Caudate nucleus (tissue), 63 donors: ENCODE measurements at places on chromosomes 7 and 10.

DNA sequence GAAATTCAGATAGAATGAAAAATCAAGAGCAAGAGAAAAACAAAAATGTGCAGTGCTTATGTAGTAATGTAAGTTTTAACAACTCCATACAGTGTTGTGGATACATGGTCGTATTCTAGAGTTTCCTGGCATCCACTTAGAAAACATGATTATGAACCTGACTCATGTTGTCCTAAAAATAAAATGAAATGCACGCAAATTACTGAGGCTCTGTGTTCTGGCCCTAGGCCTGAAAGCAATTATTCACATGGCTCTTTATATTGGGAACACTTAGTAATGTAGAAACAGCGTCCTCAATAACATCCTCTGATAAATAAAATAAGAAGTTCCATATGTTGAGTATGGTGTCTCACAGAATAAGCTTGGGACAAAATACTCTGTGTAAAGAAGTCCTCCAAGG is 200.2 kb upstream of the SEMA3E start:
- no peak for DNase-seq

DNA sequence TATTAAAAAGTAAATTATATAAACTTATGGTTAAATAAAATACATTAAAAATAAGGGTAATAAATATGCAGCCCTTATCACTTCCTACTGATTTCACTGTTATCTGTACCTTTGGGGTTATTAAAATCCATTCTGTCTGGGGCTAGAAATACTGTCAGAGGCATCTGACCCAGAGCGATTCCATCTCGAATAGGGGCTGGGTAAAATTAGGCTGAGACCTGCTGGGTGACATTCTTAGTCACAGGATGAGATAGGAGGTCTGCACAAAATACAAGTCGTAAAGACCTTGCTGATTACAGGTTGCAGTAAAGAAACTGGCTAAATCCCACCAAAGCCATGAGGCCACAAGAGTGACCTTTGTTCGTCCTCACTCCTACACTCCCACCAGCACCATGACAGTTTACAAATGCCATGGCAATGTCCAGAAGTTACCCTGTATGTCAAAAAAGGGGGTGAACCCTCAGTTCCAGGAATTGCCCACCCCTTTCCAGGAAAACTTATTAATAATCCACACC is 77.6 kb downstream of the COBL start:
- no peak for DNase-seq

DNA sequence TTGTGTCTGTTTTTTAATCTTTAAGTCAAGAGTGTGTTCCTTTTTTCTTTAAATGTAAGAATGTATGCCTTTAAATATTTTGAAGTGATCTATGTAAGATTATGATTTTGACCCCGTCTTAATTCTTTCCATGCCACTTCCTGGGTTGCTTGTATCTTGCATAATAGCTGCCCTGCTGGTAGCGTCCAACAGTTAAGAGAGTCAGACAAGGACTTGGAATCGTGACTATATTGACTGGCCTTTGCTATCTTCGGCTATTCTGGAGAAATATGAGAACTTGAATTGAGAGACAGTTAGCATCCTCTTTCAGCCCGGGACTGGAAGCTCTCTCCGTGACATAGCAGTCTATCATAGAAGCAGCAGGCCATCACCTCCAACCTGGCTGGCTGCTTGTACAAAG is 13.0 kb downstream of the NRP1 start:
- DNase-seq: no peak

- DNase-seq: no peak
These were observed 144.2 kb upstream of the VSTM2A start for GRCh38 chr7:54397836-54398612.

DNA sequence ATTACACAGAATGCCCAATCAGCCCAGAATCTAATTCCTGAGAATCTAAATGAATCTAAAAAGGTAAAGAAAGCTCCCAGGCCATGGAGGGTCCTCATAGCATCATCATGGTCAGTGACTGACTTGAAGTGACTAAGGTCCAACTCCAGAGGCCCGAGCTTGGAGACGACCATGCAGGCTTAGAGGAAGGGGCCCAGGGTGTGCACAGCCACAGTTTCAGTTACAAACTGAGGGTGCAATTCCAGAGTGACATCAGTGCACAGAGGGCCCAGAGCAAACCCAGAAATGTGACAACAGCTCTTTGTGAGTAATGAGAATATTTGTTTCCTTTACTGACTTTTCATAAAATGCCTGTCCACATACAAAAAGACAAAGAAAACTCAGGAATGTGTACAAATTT is 170.0 kb downstream of the TNS3 start:
- DNase-seq: no peak

GRCh38 chr10:47098964-47099363 is 187.7 kb downstream of the PTPN20 start:
- no peak for DNase-seq

- no peak for DNase-seq
These were observed 2.4 kb upstream of the GPAM start for GRCh38 chr10:112185959-112186358.

DNA sequence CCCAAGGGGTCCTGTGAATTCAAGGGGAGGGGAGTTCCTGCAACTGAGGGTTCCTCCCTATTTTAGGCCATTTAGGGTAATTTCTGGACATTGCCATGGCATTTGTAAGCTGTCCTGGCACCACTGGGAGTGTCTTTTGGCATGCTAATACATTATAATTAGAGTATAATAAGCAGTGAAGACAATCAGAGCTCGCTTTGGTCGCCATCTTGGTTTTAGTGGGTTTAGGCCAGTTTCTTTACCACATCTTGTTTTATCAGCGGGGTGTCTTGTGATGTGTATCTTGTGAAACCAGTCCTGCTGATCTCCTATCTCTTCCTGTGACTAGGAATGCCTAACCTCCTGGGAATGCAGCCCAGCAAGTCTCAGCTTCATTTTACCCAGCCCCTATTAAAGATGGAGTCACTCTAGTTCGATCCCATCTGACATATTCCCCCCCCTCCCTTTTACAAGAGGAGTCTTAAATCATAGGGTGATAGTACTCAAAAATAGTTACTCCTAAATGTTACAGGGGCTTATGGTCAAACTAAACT is 43.2 kb downstream of the SVOPL start:
- no peak for DNase-seq

DNA sequence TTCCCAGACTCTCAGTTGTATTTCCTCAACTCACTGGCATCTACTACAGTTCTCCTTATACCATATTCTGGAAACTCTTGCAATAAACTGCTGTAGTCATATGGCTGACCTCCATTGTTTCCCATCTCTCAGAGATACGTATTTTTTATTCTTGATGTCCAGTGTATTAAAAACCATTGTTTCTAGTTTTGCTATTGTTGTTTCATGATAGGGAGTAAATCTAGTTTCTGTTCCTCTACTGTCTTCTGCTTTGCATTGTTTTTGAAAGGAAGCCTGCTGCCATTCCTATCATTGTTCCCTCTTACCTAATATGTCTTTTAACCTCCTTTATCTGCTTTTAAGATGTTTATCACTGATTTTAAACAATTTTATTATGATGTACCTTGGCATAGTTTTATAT is 255.0 kb downstream of the ADK start:
- DNase-seq: no peak

DNA sequence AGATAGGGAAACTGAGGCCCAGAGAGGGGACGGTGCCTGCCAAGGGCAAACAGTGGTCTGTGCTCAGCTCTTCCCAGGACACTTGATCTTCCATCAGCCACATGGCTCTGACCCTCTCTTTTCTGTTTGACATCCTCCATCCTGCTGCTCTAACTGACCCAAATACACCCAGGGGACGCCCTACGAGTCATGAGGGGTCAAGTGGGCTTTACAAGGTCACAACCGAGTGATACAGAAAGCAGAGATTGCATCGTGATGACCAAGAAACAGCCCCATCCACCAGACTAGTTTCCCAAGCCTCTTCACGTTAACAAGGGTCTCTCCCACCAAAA is 131.2 kb upstream of the UNC5B start:
- DNase-seq: no peak

- no peak for DNase-seq
These were observed 1.2 kb downstream of the PTEN start for GRCh38 chr10:87864496-87865059.

GRCh38 chr10:17431871-17432311 is 22.5 kb downstream of the ST8SIA6 start:
- DNase-seq: no peak

GRCh38 chr7:54864663-54865062 is 105.7 kb upstream of the SEC61G start:
- no peak for DNase-seq

GRCh38 chr7:5629941-5630340 is 151.5 kb downstream of the RNF216 start:
- no peak for DNase-seq

- no peak for DNase-seq
These were observed 29.1 kb upstream of the RHOBTB1 start for GRCh38 chr10:60973086-60973485.

- DNase-seq: no peak
These were observed 1013.2 kb upstream of the PHF14 start for GRCh38 chr7:9960460-9960859.

DNA sequence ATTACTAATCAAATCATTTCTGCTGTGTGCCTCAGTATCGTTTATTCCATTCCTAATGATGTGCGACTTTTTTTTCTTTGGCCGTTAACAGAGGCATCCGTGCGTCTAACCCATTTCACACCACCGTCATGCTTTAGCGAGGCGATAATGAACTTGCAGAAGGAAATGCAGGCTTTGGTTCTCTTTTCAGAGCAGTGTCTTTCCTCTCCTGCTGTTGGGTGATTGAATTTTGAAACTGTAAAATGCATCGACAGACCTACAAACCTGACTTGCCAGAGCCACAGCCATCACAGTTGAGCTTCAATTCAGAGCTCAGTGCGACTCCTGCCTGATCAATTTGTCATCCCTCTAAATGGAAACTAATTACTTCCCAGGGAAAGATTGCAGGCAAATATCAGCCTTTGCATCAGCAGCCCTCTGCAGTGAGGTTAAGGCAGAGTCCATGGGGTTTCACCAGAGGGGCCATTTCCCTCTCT is 486.0 kb upstream of the GALNT17 start:
- DNase-seq: no peak
